ENCODE measurements at places on chromosomes 3 and 15.

DNA sequence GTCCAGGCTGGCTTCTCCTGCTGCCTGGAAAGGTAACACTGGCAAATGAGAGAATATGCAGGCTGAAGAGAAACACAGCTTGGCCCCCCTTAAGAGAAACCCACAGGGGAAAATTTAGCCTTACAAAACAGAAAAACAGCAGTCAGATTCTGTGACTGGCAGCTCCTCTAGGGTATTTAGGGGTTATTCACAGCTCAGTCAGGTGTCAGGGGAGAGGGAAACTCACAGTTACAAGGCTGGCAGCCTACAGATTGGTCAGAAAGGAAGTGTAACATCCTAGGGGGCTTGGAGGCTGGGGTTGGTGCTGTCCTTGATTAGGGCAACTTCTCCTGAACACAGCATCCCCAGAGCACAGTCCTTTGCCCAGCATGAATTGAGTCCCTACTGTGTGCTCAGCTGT, 81.4 kb downstream of the SEMA5B start:
- no peak for DNase-seq

GRCh38 chr3:55330355-55330754, 156.8 kb downstream of the WNT5A start:
- no peak for DNase-seq

DNA sequence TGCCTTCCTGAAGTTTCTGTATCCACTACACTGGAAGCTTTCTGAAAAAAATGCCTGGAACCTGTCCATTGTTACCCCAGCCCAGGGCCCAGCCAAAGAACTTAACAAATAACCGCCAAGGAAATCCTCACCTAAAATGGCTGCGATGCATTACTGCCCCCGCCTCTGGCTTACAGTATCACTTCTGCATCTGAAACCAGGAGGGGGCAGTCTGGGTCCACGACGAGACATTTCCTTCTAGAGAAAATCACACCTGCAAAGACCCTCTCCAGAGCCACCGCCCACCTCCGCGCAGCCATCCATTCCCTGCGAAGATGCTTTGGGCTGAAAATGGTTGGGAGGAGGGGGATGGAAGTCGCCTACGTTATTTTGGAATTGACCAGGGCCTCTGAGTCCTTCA, 22.4 kb upstream of the CELF6 start:
- peak; percentile 63 for DNase-seq

GRCh38 chr3:84439476-84439875, 519.3 kb upstream of the CADM2 start:
- no peak for DNase-seq

- DNase-seq: no peak
Observed at GRCh38 chr3:197752107-197752506, 2.4 kb downstream of the FYTTD1 start.
